Small intestine (tissue), 16 donors: ENCODE measurements at places on chromosomes 2 and 18. TPM values are rescaled to one million over a fixed set of nuclear protein-coding genes. Genes with fewer than 3 reads are reported as not detected.
A peak's percentile ranks its signal among the peaks of the same experiment; 100 is the strongest.

DNA sequence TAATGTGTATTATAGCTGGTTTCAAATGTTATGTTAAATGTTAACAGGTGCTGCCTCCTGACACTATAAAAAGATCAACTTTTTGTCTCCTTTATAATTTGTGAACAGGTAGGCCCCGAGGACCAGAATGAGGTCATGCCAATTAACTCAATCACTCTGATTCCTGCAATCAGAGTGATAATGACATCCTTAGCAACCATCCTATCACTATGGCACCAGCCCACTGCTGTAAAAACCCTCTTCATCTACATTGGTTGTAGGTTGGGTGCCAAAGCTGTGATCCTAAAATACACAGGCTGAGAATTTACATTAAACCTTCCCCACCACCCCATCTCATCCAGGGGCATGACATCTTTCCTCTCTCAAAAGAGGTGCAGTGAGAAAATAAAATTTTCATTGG is 103.5 kb downstream of the CPO start:
- no peak overlapping the region for H3K27ac ChIP-seq
- no peaks in the 10 kb centered on the region for H3K27me3 ChIP-seq
- H3K4me1 ChIP-seq = peaks cover 3% of the 10 kb centered on the region

DNA sequence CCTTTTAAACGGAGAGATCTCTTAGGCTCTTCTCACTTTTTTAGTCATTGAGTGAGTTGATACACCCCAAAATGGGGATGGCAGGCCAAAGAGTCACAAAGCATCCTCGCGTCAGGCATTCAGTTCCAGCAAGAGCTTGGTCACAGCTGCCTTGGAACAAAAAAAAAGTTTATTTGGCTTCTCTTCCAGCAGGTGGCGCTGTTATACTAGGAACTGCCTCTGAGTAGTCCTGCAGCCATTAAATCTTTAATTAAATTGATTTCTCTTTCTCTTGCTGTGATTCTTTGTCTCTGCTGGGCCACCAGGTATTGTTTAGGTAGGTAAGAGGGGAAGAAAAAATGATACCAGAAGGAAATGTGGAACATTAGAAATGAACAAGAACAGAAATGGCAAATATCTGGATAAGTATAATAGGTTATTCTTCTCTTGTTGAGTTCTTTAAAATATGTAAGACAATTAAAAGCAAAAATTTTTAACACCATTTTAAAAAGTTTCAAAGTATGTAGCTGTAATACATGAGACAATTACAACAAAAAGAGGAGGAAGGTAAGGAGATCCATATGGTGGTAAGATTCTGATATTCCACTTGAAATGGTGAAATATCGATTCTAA is 175.1 kb downstream of the GALNT1 start:
- H3K27me3 ChIP-seq = peaks cover 3% of the 10 kb centered on the region
- no peak overlapping the region for H3K27ac ChIP-seq
- H3K4me3 ChIP-seq = no peak overlapping the region
- H3K36me3 ChIP-seq = no peaks in the 10 kb centered on the region

PDE1A gene
- 9.7 TPM for polyA plus RNA-seq

DNA sequence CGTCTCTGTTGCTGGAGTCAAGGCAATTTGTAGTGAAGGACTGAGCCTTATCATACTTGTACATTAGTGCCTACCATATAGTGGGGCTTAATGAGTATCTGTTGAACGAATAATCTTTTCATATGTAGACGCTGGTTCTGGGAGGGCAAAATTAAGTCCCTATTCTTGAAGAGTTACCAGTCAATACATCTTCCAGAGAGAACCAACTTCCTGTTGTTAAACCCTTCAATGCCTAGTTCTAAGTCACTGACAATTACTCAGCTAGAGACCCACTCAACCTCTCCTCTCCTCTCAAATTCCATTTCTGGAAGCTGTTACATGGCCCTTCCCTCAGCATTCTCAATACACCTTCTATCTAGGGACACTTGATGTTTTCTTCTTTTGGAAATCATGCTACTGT is 1.1 kb upstream of the MOB4 start:
- peaks cover 5% of the 10 kb centered on the region for H3K4me1 ChIP-seq
- no peaks in the 10 kb centered on the region for H3K27me3 ChIP-seq
- peak overlapping the region; percentile 62 for H3K4me3 ChIP-seq
- H3K36me3 ChIP-seq = no peaks in the 10 kb centered on the region
- H3K27ac ChIP-seq = peak overlapping the region; percentile 84
- no peak for DNase-seq

DNA sequence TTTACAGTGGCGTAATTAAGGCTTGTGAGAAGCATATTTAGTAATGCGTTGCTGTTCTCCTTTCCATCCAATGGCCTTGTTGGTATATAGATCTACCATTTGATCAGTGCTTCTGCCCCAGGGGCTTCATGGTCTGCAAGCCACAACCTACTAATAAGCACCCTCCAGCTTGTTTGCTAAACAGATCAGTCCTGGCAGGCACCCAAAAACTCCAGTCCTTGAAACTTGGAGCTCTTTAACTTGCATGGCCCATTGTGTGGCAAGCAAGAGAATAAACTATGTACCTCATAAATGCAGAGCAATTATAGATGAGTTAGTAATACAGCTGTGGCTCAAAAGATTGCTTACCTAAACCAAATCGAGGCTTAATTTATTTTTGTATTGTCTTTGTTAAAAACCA is 158.5 kb downstream of the FTCDNL1 start:
- no peak overlapping the region for H3K4me3 ChIP-seq
- H3K27me3 ChIP-seq = no peaks in the 10 kb centered on the region
- H3K27ac ChIP-seq = no peak overlapping the region
- no peaks in the 10 kb centered on the region for H3K4me1 ChIP-seq

COL4A4 gene
- not detected for polyA plus RNA-seq

DNA sequence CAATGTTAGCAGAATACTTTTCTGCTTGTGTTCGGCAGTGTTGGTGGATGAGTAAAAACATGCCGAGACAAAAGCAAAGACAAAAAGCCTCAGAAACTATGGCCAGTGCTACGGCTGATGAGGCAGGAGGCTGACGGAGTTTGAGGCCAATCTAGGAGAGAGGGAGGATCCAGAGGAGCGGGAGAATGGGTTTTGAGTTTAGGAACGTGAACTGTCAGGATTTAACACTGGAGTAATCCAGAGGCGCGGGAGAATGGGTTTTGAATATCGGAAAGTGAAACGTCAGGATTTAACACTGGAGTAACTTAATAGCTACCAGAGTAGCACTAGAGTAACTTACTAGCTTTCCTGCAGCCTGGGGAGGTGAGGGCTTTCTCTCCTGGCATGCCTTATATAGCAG is 37.4 kb downstream of the LYPD6B start:
- H3K27me3 ChIP-seq = no peaks in the 10 kb centered on the region
- no peaks in the 10 kb centered on the region for H3K4me1 ChIP-seq
- DNase-seq = no peak

SLC38A11 gene
- 22.8 TPM for polyA plus RNA-seq

DNA sequence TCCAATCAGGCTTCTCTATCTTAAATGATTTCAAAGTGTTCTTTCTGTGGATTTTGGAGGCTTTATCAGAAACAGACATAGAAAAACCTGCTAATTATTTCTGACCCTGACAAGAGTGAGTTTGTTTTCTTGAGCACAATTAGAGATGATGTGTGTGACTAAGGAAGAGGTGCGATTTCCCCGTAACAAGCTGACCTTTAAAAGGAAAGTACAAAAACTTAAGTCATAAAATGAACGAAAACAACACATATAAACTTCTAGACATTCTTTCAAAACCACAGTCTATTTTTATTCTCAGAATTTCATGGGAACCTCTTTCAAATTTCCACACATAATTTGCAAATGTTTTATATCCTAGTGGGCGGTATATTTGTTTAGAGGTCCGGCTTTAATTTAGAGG is 604.8 kb downstream of the CPS1 start:
- no peak overlapping the region for H3K4me3 ChIP-seq
- no peak for DNase-seq
- no peak overlapping the region for H3K27ac ChIP-seq
- no peaks in the 10 kb centered on the region for H3K4me1 ChIP-seq
- H3K36me3 ChIP-seq = no peaks in the 10 kb centered on the region
- no peaks in the 10 kb centered on the region for H3K27me3 ChIP-seq

GRCh38 chr2:149613704-149614103 is 26.1 kb upstream of the MMADHC start:
- no peaks in the 10 kb centered on the region for H3K4me1 ChIP-seq
- no peak overlapping the region for H3K4me3 ChIP-seq
- H3K27me3 ChIP-seq = no peaks in the 10 kb centered on the region
- H3K36me3 ChIP-seq = no peaks in the 10 kb centered on the region

MRPL33 gene
- 111 TPM for polyA plus RNA-seq

DNA sequence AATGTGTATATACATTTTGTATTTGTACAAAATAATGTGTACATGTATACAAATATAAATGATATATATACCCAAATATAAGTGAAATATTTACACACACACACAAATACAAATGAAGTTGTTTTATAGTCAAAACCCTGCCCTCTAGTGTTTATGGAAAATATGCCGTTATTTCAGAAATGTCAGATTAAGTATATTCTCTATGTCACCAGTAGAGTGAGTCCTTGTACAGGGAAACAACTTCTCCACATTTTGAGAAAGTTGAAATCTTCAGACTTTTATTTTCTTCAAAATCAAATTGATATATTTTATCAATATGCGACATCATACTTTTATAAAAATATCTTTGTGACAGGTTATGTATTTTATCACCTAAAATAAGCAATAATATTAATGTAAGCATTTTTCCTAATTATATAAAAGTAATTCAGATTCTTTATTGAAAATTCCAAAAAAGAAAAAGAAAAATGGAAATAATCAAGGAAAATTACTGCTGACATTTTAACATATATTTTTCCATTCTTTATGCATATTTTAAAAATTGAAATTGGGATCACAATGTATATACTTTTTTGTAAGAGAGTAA is 22.4 kb downstream of the ARL6IP6 start:
- DNase-seq = peak; percentile 54
- H3K27ac ChIP-seq = no peak overlapping the region
- no peaks in the 10 kb centered on the region for H3K27me3 ChIP-seq
- peaks cover 2% of the 10 kb centered on the region for H3K4me1 ChIP-seq

AGXT gene
- polyA plus RNA-seq = 1.8 TPM

GRCh38 chr2:195766691-195767090 is 109.7 kb downstream of the SLC39A10 start:
- H3K4me1 ChIP-seq = no peaks in the 10 kb centered on the region
- no peaks in the 10 kb centered on the region for H3K27me3 ChIP-seq
- H3K36me3 ChIP-seq = no peaks in the 10 kb centered on the region
- H3K4me3 ChIP-seq = no peak overlapping the region

- no peak for DNase-seq
- H3K27ac ChIP-seq = no peak overlapping the region
- H3K27me3 ChIP-seq = no peaks in the 10 kb centered on the region
Measured at GRCh38 chr2:191329841-191330240, 84.6 kb downstream of the MYO1B start.

FLACC1 gene
- polyA plus RNA-seq = 0.71 TPM

TCF4 gene
- polyA plus RNA-seq = 23.7 TPM

CCDC74B gene
- 0.81 TPM for polyA plus RNA-seq

DNA sequence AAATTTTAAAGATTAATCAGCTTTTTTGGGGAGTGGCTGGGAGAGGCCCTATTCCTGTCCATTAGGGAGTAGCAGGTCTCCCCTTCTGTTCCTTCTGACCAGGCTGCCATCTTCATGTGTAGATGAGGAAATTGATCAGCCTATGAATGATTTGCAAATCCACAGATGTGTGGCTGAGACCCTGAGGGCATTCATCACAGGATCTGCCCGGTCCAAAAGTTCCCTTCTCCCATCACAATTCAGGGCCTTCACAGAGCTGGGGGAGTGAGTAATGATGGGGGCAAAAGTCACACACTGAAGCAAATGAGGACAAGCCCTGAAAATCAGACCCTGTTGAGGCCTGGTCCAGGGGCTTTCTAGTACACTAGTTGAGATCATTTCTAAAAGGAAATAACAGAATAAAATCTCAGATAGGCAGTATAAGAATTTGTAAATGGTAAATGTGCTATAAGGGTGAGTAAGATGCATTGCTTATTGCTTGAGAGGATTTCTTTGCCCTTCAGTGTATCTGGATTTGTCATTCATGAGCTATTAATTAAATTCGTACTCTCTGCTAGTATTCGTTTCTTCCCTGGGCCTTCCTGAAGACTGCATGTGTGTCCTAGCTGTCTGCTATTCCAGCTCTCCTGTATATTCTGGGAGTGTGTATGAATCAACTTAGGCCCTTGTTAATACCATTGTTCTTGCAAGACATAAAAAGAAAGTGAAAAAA is 53.2 kb downstream of the SETBP1 start:
- H3K36me3 ChIP-seq = no peaks in the 10 kb centered on the region
- H3K27ac ChIP-seq = no peak overlapping the region
- H3K4me3 ChIP-seq = no peak overlapping the region
- no peak for DNase-seq
- no peaks in the 10 kb centered on the region for H3K4me1 ChIP-seq

DNA sequence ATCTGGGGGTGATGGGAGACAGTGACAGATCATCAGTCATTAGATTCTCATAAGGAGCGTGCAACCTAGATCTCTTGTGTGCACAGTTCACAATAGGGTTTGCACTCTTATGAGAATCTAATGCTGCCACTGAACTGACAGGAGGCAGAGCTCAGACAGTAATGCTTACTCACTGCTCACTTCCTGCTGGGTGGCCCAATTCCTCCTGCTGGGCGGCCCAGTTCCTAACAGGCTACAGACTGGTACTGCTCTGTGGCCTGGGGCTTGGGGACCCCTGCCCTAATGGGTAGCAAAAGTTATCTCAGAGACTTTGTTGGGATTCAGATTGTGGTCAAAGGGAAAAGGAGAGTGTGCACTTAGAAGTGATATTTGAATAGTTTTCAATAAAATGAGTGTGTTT is 840.1 kb upstream of the ID2 start:
- no peak overlapping the region for H3K27ac ChIP-seq
- no peaks in the 10 kb centered on the region for H3K36me3 ChIP-seq
- H3K27me3 ChIP-seq = peaks cover 3% of the 10 kb centered on the region

GRCh38 chr2:223943561-223944008 is 1.6 kb downstream of the WDFY1 start:
- peak; percentile 77 for DNase-seq
- peak overlapping the region; percentile 92 for H3K4me3 ChIP-seq
- no peaks in the 10 kb centered on the region for H3K36me3 ChIP-seq
- H3K4me1 ChIP-seq = peaks cover 5% of the 10 kb centered on the region
- peak overlapping the region; percentile 97 for H3K27ac ChIP-seq
- H3K27me3 ChIP-seq = no peaks in the 10 kb centered on the region

- H3K4me1 ChIP-seq = no peaks in the 10 kb centered on the region
- no peak overlapping the region for H3K4me3 ChIP-seq
- no peak for DNase-seq
- H3K27me3 ChIP-seq = no peaks in the 10 kb centered on the region
- no peak overlapping the region for H3K27ac ChIP-seq
Measured at GRCh38 chr18:45678850-45679249, 45.1 kb upstream of the SLC14A1 start.

DNA sequence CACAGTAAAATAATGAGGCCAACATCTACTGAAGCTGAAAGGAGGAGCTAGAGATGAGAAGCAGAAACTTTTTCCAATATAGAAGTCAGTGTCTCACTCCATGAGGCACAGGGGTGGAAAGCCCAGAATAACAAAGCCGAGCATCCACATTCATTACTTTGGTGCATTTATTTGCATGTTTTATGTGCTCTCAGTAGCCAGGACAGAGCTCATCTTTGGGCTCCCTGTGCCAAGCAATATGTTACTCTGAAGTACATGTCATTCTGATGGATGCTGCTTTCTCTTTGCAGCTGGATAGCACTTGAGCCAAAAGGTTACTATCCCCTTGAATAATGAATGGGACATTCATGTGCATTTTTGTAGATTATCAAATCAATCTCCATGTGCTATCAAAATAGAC is 338.6 kb upstream of the SOX11 start:
- no peak for DNase-seq
- H3K27me3 ChIP-seq = no peaks in the 10 kb centered on the region
- H3K36me3 ChIP-seq = no peaks in the 10 kb centered on the region

RPL31 gene
- 7,641 TPM for polyA plus RNA-seq
